Astrocyte (in vitro differentiated cells and primary cell): ENCODE measurements at places on chromosomes 11 and 22. TPM values are rescaled to one million over a fixed set of nuclear protein-coding genes. Genes with fewer than 3 reads are reported as not detected.

DNA sequence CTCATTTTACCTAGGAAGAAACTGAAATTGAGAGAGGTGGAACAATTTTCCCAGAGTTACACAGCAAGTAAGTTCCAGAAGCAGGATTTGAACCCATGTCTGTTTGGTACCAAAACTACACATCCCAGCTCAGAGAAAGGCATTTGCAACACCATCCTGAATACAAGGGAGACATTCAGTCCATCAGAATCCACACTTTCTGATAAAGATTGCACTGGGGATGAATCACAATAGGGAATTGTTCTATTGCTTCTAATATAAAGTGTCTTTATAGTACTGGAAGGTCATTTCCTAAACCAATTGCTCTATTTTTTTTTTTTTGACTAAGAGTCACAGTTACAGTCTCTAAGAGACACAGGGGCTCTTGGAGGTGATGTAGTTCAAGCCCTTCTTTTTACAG, 208.1 kb upstream of the CADM1 start:
- H3K27me3 ChIP-seq: no peaks in the 10 kb centered on the region
- H3K4me3 ChIP-seq: no peak overlapping the region
- no peak overlapping the region for H3K27ac ChIP-seq
- no peaks in the 10 kb centered on the region for H3K36me3 ChIP-seq
- no peak for DNase-seq

The GDPD4 gene
- not detected in 2 replicates for total RNA-seq

The OR4C5 gene
- total RNA-seq: not detected in 2 replicates

The IFITM1 gene
- total RNA-seq: 526 and 631 TPM in 2 replicates

The GLYAT gene
- total RNA-seq: not detected in 2 replicates

GRCh38 chr22:47698906-47699305, 936.5 kb downstream of the TBC1D22A start:
- no peak overlapping the region for H3K4me3 ChIP-seq
- DNase-seq: no peak
- no peak overlapping the region for H3K27ac ChIP-seq

The ACR gene
- total RNA-seq: not detected in 2 replicates

DNA sequence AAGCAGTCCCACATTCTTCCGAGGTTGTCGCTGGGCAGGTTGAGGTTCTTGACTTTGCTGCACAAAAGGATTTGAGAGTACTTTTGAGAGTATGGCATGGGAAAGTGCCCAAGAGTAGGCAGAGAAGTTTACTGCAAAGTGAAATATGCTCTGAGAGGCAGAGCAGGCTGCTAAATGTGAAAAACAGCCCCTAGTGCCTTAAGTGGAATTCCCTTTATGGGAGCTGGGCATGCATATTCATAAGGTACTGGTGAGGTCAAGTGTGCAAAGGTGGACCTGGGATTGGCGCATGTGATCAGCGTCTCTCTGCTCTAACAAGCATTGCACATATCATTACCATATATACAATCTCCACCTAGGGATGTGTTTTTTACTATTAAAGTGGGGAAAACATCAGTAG, 12.0 kb upstream of the APOL4 start:
- no peaks in the 10 kb centered on the region for H3K36me3 ChIP-seq
- H3K27ac ChIP-seq: no peak overlapping the region
- H3K4me3 ChIP-seq: no peak overlapping the region
- no peak for DNase-seq
- H3K27me3 ChIP-seq: peaks cover 43% of the 10 kb centered on the region

The RIBC2 gene
- total RNA-seq: not detected in 2 replicates

GRCh38 chr11:64382047-64382446, 23.1 kb downstream of the RPS6KA4 start:
- DNase-seq: no peak
- H3K36me3 ChIP-seq: no peaks in the 10 kb centered on the region
- no peak overlapping the region for H3K4me3 ChIP-seq
- no peak overlapping the region for H3K27ac ChIP-seq
- peaks cover 8% of the 10 kb centered on the region for H3K4me1 ChIP-seq

DNA sequence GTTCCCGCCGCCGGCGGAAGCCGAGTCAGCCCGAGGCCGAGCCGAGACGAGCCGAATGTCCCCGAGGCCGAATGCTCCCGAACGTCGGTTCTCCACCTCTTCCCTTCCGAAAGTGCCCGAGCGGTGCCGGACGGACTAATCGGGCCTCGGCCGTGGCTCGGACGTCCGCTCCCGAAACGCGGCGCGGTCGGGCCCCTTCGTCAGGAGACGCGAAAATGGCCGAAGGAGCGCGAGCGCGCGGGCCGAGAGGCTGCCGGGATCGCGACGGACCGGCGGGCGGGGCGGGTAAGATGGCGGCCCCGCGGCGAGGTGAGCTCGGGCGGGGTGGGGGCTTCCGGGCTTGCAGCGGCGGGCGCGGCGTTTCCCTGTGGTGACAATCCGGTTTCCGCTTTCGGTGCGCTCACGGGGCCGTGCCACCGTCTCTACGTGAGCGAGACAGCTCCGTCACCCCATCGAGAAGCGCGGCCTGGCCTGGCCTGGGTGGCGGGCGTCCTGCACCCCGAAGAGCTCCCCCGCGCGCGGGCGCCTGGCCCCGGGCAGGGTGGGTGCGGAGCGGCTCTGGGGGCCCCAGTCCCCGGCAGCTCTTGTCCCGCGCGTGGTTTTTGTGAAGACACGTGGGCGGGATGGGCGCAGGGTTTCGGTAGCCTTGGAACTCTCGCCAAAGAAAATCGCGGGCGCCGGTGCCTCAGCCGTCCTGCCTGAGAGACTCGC, at the start of gene TMEM80:
Gene TMEM80, plus strand, starts transcription at position 279 of the 711 bp plus-strand sequence. Its CDS starts 12 bp downstream, at position 291.
- peak; percentile 85 for DNase-seq
- peak within 1 kb of the TSS; percentile 72 for H3K4me3 ChIP-seq
- no peaks in the 10 kb centered on the region for H3K27me3 ChIP-seq

The GSTT2B gene
- total RNA-seq: 4.2 and 4.9 TPM in 2 replicates

- H3K36me3 ChIP-seq: peaks cover 28% of the 10 kb centered on the region
- no peaks in the 10 kb centered on the region for H3K27me3 ChIP-seq
- H3K4me1 ChIP-seq: peaks cover 21% of the 10 kb centered on the region
- no peak overlapping the region for H3K27ac ChIP-seq
- no peak overlapping the region for H3K4me3 ChIP-seq
These were observed 30.4 kb upstream of the RASL10A start for GRCh38 chr22:29345932-29346331.

DNA sequence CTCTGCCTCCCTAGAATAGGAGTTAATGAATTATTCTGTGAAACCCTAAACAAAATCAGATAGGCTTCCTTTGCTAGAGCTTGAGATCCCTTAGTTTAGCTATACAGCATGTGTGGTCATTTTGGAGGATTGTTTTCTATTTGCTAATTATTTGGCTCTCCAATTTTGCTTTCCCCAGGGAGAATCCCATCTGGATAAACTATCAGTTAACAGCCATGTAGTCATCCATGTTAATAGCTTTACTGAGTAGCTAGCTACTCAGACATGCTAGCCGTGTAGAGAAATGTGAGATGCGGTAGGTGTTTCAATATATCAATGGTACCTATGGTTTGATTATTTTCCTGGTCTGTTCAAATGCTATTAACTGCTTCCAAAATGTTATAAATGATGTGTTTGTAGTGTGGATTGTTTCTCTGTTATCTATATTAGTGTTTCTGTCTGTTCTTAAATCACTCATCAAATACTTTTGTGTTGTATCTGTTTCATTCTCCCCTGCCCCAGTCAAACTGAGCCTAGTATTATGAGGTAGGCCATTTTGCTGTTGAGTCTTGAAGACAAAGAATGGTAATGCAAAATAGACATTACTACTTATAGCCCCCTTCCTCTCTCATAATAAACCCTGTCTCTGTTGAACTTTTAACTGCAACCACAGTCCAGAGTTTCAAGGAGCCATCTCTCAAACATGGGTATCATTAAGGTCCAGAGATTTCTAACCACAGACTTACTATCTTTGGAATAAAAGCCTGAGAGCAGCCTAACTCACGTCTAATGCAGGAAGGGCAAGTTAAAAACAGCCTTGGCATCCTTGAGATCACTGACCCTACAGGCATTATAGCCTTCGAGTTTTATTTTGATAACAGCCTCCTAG, 56.1 kb upstream of the GRAMD1B start:
- no peaks in the 10 kb centered on the region for H3K4me1 ChIP-seq
- no peak overlapping the region for H3K27ac ChIP-seq
- H3K36me3 ChIP-seq: no peaks in the 10 kb centered on the region
- H3K4me3 ChIP-seq: no peak overlapping the region
- peaks cover 25% of the 10 kb centered on the region for H3K27me3 ChIP-seq
- DNase-seq: no peak

DNA sequence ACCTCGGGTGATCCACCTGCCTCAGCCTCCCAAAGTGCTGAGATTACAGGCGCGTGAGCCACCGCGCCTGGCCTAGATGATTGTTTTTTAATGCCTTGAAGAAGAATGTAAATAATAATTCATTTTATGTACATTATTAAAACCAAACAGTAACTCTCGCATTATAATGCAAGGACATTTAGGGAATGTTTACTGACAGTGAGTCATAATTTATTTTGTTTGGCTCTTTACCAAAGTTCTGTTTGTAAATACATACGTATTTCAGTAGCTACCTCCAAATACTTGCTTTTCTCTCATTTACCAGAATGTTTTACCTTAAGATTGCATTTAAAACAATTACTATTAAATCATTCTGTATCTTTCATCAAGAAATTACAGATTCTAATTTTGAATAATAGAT, 3.0 kb downstream of the RAB39A start:
- no peaks in the 10 kb centered on the region for H3K36me3 ChIP-seq
- H3K27ac ChIP-seq: no peak overlapping the region
- peaks cover 5% of the 10 kb centered on the region for H3K4me1 ChIP-seq
- DNase-seq: no peak
- no peak overlapping the region for H3K4me3 ChIP-seq

DNA sequence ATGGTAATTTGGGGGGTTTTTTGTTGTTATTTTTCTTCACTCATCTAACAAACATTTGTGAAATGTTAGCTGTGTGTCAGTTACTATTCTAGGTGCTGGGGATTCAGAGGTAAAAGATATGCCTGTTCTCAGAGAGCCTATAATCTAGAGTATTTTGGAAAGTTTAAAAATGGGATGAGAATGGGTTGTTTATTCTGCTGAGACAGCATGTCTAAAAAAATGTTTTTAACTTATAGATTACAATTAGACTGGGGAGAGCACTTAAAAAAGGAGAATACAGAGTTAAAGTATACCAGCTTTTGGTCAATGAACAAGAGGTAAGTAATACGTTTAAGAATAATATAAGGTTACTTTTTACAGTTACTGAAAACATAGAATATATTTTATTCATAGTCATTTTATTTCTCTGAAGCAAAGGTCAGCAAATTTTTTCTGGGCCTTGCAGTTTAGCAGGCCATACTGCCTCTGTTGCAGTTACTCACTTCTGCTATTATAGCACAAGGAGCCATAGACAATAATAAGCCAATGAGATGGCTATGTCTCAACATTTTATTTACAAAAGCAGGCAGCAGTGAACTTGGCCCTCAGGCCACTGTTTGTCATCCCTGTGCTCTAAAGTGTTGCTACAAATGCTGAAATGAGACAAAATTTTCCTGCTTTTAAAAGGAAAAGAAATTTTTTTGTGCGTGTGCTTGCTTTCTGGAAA, 60.0 kb downstream of the DKK3 start:
- DNase-seq: no peak
- peaks cover 5% of the 10 kb centered on the region for H3K4me1 ChIP-seq
- H3K36me3 ChIP-seq: peaks cover 13% of the 10 kb centered on the region
- H3K27me3 ChIP-seq: no peaks in the 10 kb centered on the region

The TUB gene
- total RNA-seq: 5.7 and 6.0 TPM in 2 replicates

The CTTN gene
- 291 and 344 TPM in 2 replicates for total RNA-seq

- no peaks in the 10 kb centered on the region for H3K36me3 ChIP-seq
- DNase-seq: no peak
- H3K4me3 ChIP-seq: no peak overlapping the region
- no peaks in the 10 kb centered on the region for H3K27me3 ChIP-seq
- peaks cover 3% of the 10 kb centered on the region for H3K4me1 ChIP-seq
- H3K27ac ChIP-seq: no peak overlapping the region
These were observed 15.3 kb upstream of the ANKK1 start for GRCh38 chr11:113372309-113372708.

DNA sequence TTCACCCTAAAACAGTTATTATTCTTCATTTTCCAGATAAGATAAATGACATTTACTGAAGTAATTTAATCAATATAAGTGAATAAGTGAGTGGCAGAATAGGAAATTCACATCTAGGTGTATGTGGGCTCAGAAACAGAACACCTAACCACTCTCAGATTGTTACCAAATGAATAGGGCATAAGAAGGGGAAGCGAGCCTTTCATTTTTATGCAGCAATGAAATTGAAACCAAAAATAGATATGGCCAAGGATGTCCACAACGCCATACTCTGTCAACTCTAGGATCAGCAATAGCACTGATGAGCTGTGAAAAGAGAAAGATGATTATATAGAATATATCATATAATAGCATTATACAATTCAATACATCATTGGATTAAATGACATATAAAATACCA, 398.1 kb upstream of the API5 start:
- H3K36me3 ChIP-seq: no peaks in the 10 kb centered on the region
- H3K4me1 ChIP-seq: no peaks in the 10 kb centered on the region
- DNase-seq: no peak
- H3K27ac ChIP-seq: no peak overlapping the region
- no peaks in the 10 kb centered on the region for H3K27me3 ChIP-seq
- H3K4me3 ChIP-seq: no peak overlapping the region

GRCh38 chr11:40162901-40163883, 1296.3 kb downstream of the LRRC4C start:
- no peak overlapping the region for H3K4me3 ChIP-seq
- no peaks in the 10 kb centered on the region for H3K36me3 ChIP-seq
- DNase-seq: no peak

DNA sequence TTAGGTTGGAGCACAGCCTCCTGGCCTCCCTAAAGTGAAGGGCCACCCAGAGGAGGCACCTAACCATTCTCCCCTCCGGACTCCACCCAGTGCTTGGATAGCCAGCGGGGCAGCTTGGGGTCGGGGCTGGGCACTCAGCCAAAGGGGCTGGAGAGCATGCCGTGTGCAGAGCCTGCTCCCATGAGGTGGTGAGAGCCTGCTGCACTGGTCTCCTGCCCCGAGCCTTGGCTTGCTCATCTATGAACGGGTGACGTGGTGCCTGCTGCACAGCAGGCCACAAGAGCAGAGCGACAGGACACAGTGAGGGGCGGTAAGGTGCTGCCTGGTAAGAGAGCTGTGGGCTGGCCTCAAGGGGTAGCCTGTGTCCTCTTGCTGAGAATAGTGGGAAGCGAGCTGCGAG, 14.0 kb upstream of the CCDC188 start:
- H3K27ac ChIP-seq: no peak overlapping the region
- no peak for DNase-seq
- H3K36me3 ChIP-seq: no peaks in the 10 kb centered on the region
- no peak overlapping the region for H3K4me3 ChIP-seq
- H3K27me3 ChIP-seq: peaks cover 6% of the 10 kb centered on the region
